Foreskin keratinocyte (primary cell): ENCODE measurements at places on chromosomes 5 and 9. TPM values are rescaled to one million over a fixed set of nuclear protein-coding genes. Genes with fewer than 3 reads are reported as not detected.

Gene HSD17B3
- polyA plus RNA-seq: 0.16 TPM in 1 of 2 replicates, not detected in the other

Gene PAPPA
- polyA plus RNA-seq: 0.03 and 0.04 TPM in 2 replicates

Gene RGS7BP
- polyA plus RNA-seq: not detected in 2 replicates

Gene LCN1
- polyA plus RNA-seq: not detected in 2 replicates

Gene SUSD3
- polyA plus RNA-seq: 0.18 and 0.24 TPM in 2 replicates

Gene NADK2
- polyA plus RNA-seq: 7.2 and 7.4 TPM in 2 replicates

Gene PGM5
- not detected in 2 replicates for polyA plus RNA-seq

DNA sequence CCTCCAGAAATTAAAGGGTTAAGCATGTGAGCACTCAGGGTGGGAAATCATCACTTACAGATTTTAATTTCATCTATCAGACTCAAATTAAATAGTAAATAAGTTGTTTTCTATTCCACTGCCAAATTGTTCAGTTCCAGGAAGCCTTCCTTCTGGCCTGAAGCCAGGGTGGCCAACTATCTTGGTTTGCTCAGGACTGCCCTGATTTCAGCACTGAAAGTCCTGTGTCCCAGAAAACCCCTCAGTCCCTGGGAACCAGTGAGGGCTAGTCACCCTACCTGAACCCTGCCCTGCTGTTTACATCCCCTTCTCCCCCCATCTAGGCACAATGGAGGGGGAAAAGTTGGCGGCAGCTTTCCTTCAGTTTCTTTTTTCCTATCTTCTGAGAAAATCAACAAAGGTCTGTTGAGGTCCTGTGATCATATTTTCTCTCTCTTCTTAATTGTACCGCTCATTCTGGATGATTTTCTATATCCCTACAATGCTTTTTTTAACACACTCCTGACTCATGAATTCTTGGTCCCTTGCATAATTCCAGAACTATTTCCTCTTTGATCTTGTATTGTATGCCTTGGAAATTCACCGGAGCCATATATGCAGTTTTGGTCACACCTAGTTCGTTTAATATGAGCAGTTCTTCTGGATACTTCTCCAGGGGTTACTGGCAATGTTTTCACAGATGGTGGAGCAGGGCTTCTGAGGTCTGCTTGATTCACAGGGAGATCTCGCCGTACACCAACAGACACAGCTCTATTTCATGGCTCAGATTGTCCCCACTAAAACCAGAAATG lies 103.8 kb downstream of the MAP1B start:
- peak; percentile 84 for DNase-seq

DNA sequence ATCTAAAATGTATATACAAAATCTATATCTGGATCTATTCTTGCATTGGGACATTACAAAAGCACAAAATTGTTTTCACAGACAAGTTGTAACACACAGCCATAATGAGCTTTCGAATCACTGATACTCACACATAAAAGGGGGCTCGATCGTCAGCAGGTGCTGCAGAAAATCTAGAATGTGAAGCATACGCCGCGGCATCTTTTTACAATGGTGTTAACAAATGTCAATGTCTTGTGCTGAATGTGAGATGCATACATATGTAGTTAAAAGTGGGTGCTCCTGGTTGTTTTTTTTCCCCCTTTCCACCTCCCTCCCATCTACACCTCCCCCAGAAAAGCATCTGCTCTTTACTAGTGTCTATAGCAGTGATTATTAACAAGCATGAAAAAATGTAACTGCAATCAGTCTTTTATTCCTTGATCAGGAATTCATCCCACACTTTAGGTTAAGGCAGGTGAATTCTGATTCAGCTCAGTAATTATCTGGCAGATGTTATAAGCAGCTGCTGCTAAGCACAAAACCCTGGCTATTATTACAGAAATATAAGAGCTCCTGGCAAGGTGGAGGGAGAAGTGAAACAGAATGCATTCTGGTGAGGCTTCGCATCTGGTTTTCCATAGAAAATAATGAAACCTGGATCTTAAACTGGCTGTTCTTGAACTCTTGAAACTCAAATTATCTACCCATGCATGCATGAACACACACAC lies 114.1 kb downstream of the MPDZ start:
- DNase-seq: no peak

DNA sequence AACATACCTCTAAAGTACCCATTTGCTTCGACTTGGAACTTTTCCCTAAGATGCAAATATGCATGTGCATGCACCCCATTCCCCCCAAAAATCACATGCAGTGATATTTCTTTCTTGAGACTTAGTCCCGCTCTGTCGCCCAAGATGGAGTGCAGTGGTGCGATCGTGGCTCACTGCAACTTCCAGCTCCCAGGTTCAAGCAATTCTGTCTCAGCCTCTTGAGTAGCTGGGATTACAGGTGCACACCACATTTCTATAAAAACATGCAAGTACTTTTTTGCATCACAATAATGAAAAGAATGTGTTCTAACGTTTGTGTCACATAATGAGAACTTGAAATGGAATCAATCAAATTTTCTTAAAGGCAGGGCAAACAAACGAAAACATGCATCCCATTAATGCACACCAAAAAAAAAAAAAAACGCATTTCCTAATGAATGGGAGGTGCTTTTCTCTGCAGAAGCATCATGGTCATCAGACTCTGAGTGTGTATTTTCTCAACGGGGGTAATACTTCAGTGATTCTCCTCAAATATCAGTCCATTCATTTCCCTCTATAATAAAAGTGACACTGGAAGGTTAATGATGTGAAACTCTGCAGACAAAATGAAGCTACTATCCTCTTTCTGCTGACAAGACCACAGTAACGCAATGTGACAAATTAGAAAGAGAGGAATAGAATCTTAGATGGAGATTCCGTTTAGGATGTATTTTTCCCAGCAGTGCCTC lies 389.4 kb downstream of the CTNND2 start:
- DNase-seq: no peak

DNA sequence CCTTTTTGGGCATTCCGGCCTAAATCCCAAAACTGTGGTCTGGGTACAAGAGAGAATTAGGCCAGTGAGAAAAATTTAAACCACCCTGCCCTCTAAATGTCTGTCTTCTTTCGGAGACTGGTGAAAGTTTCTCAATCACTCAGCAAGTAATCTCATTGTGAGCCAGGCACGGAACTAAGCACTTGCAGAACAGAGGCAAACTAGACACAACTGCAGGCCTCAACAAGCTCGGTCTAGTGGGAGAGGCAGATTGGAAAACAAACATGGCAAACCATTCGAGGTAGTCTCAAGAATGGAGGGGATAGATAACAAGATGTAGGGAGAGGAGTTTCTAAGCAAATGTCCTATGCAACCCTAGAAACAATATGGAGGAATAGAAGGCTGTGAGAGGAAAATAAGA lies 8.9 kb upstream of the C5orf58 start:
- DNase-seq: peak; percentile 52

- DNase-seq: no peak
Measured at GRCh38 chr5:21397693-21398092, 1409.7 kb upstream of the CDH18 start.

GRCh38 chr5:178218237-178218776 lies 14.0 kb downstream of the HNRNPAB start:
- DNase-seq: no peak

DNA sequence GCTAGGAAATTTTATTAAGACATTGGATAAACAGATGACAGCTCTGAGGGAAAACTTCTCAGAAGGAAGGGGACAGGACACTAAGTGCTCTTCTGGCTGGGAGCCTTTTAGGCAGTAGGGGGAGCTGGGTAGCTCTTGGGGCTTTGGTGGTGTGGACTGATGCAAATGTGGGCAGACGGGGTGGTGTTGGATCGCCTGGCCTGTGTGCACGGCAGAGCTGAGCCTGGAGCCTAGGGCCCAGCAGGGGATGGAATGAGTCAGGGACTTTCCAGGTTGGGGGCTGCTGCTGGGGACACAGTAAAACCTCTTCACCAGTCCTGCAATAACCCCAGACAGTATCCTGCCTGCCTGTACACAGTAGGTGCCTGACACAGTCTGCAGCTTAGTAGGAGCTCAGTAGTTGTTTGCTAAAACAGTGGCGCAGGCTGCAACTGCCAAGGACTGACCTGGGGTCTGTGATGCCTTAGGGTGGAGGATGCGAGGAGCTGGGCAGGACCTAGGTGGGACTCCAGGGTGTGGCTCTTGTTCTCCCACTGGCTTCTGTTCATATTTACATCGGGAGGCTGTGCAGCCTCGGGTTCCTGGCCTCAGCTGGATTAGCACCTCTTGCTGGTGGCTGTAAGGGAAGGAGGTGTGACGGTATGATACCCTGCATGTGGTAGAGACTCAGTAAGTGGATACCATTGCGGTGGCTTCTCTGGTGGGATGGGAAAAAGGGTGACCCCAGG lies 83.8 kb downstream of the DAB2IP start:
- peak; percentile 50 for DNase-seq

GRCh38 chr5:151424892-151425523 lies 22.4 kb upstream of the SLC36A1 start:
- DNase-seq: no peak

- peak; percentile 76 for DNase-seq
Measured at GRCh38 chr5:87300744-87301143, 33.1 kb downstream of the RASA1 start.

- DNase-seq: no peak
Measured at GRCh38 chr5:77280036-77280435, 69.6 kb downstream of the PDE8B start.

- no peak for DNase-seq
Measured at GRCh38 chr5:127555826-127556225, 38.4 kb downstream of the PRRC1 start.

DNA sequence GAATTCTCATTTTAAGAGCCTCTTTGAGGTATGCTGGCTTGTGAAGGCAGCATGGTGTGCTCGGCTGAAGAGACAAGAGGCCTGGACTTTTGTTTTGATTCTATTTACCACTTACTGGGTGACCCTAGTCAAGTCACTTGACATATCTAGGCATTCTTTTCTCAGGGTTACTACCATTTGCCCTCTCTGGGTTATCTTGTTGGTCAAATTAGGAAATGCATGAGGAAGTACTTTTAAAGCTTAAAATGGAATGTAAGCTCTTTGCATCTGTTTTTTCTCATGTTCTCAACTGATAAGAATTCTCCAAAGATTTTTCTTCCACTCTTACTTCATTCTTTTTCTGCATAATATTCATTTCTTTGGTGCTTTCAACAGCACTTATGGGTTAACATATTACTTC lies 173.1 kb downstream of the PLK2 start:
- DNase-seq: no peak

- no peak for DNase-seq
Measured at GRCh38 chr5:17769277-17769676, 135.0 kb downstream of the TAF11L14 start.

DNA sequence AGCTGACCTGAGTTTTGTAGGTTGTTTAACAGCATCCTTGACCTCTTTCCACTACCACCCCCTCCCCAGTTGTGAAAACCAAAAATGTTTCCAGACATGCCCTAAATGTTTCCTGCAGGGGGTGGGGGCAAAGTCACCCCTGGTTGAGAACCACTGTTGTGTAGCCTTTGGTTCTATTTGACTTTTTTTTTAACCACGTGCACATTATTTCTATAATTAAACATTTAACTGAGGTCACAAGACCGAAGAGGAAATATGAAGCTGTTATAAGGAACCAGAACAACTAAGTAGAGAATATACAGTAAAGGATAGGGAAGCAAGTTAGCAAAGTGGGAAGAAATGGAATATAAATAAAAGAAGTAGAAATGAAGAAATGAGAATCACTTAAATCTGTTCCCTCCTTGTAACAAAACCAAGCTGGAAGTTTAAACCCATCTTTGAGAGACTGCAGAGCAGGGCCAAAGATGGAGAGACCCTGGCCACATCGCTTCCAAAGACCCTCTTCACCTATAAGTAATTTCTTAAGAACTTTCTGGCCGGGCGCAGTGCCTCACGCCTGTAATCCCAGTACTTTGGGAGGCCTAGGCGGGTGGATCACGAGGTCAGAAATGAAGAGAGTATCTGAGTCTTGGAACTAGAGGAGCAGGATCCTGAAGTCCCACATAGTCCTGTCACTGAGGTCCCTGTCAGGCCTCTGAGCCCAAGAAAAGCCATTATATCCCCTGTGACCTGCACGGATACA lies 14.4 kb downstream of the SIT1 start:
- no peak for DNase-seq

DNA sequence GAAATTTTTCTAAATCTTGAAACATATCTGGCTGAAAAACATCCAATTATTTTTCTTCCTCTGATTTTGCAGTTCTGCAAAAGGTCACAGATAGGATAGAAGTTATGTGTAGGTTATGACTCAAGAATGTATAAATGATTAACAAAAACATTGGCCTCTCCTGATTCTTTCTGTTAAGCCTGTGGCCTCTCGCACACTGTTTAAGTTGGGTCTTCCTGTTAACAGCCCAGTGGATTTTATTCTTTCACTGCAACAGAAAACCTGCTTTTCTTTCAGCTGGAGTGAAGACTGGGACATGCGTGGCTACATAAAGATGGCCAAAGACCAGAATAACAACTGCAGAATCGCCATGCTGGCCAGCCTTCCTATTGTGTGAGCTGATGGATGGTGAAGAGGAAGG lies 17.1 kb upstream of the SPATA31E1 start:
- no peak for DNase-seq

- DNase-seq: peak; percentile 25
Measured at GRCh38 chr9:18343784-18344183, 130.2 kb upstream of the ADAMTSL1 start.

DNA sequence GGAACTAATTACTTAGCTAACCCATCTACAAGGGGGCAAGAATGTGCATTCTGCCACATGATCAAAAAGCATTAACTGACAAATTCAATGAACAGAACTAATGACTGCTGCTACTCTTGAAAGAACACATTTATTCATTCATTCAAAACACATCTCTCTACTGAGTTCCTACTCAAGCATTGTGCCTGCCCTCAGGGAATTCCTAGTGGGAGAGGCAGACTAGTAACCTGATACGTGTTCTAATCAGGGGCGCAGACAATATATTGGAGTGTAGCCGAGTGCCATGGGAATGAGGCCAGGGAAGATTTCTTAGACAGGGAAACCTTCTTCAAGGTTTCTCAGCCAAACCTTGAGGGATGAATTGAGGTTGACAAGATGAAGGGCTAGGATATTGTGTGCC lies 56.7 kb upstream of the PAPPA start:
- no peak for DNase-seq

- no peak for DNase-seq
Measured at GRCh38 chr9:4497855-4498254, 7.6 kb downstream of the SLC1A1 start.

DNA sequence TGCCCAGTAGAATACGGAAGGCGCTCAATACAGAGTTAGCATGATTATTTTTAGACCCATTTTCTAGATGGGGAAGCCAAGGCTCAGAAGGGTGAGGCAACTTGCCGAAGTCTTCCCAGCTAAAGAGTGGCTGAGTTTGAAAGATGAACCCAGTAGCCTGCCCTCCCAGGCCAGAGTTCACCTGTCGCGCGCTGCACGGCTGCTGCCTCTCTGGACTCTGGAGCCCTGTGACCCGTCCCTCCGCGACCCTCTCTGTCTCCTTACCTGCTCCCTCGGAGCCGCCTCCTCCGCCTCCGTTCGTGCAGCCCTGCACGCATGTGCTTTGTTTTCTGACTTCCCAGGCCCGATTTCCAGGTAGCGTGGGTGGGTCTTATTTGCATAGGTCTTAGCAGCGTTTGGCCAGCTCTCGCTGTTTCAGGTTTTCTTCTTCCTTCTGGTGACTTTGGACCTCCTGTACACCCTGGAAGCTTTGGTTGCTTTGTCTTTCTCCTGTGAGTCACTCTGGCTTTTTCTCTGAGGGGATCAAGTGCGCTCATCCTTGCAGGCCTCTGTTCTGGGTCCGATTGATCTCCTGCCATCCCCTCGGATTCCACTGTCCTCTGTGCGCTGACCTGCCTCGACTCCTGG lies at the start of gene RNF183:
RNF183 (minus strand) TSS at position 585 of the 627 bp plus-strand sequence. CDS start 5,192 bp downstream, outside the sequence.
- DNase-seq: no peak

- DNase-seq: no peak
Measured at GRCh38 chr5:14560091-14560595, 21.4 kb upstream of the OTULINL start.

GRCh38 chr9:12811935-12812334 lies 37.1 kb downstream of the LURAP1L start:
- no peak for DNase-seq
